Stimulated activated CD4-positive, alpha-beta T cell treated with anti-CD3 and anti-CD28 coated beads, Interleukin-15, amount 100 ng/mL, for 1 hour (primary cell): ENCODE measurements at places on chromosomes 13 and 19.
A peak's percentile ranks its signal among the peaks of the same experiment; 100 is the strongest.

- DNase-seq: no peak
Observed at GRCh38 chr19:16180611-16181010, 4.6 kb upstream of the FAM32A start.

- DNase-seq: no peak
Observed at GRCh38 chr19:16359074-16359473, 34.4 kb downstream of the KLF2 start.

- DNase-seq: no peak
Observed at GRCh38 chr19:2423071-2423914, 4.1 kb downstream of the TIMM13 start.

- no peak for DNase-seq
Observed at GRCh38 chr19:16003391-16003790, 54.6 kb downstream of the OR10H4 start.

GRCh38 chr19:3575260-3575741 is 2.6 kb downstream of the HMG20B start:
- DNase-seq: no peak

- no peak for DNase-seq
Observed at GRCh38 chr13:31749929-31750328, 10.6 kb downstream of the RXFP2 start.

- no peak for DNase-seq
Observed at GRCh38 chr13:42373048-42373812, 101.3 kb downstream of the AKAP11 start.

- no peak for DNase-seq
Observed at GRCh38 chr19:49217382-49217781, 59.8 kb downstream of the TRPM4 start.

DNA sequence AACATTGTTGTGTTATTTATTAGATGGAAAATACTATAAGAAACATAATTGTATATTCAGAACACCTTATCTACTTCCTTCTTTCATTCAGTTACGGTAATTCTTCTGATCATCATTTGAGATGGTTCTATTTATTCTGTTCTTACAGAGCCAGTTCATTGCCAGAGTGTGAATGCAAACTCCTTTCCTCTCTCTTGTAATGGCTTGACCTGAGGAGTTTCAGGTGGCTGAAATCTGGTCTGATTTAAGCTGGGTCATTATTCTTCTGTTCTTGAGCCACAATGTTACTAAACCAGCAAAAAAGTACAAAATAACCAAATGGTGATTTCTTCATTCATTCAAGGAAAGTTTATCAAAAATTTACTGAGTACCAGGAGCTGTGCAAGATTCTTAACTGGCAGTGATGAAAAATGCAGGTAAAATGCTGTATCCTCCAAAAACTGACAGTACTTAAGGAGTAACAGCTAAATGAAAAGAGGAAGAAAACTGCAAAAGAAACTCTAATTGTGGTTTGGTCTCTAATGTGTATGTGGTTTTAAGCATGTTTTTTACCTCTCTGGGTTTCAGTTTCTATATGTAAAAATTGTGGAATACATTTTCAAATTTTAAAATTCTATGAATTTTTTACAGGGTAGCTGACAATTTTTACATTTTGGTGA is 182.4 kb upstream of the UFM1 start:
- no peak for DNase-seq

DNA sequence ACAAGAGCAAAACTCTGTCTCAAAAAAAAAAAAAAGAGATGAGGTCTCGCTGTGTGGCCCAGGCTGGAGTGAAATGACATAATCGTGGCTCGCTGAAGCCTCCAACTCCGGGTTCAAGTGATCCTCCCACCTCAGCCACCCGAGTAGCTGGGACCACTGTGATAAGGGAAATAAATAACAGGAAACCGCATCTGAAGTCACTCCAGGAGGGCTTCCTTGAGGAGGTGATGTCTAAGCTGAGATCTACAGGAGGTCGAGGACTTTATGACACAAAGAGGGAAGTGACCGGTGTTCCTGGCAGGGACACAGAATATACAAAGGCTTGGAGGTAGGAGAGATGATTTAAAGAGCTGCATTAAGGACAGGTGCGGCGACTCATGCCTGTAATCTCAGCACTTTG is 8.9 kb upstream of the NR2F6 start:
- DNase-seq: no peak

DNA sequence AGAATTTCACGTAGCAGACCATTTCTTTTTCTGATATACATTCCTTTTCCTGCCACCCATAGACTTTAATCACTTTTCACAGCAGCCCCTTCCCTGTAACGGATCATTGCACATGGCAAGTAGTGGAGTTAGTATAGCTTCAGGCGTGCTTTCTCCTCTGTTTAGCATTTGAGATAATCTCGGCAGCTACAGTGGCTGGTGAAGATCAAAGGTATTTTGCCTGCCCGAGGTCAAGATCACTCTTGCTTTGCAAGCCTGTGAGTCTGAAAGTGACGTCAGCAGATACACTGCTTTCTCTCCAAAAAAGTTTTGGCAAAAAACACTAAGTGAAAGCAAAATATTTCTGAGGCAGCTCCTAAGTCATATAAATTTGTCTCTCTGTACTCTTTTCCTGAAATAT is 260.0 kb downstream of the NDFIP2 start:
- no peak for DNase-seq

- no peak for DNase-seq
Observed at GRCh38 chr19:35522745-35523327, 5.3 kb downstream of the SBSN start.

GRCh38 chr19:8208922-8209461 is at the start of gene CERS4:
Gene CERS4, plus strand, starts transcription at chr19:8209370. Its CDS starts 41,707 bp downstream, at chr19:8251077.
- peak; percentile 78 for DNase-seq

- no peak for DNase-seq
Observed at GRCh38 chr19:38649305-38650171, 2.1 kb downstream of the ACTN4 start.

GRCh38 chr19:42151782-42152684 is 19.8 kb upstream of the POU2F2 start:
- no peak for DNase-seq

DNA sequence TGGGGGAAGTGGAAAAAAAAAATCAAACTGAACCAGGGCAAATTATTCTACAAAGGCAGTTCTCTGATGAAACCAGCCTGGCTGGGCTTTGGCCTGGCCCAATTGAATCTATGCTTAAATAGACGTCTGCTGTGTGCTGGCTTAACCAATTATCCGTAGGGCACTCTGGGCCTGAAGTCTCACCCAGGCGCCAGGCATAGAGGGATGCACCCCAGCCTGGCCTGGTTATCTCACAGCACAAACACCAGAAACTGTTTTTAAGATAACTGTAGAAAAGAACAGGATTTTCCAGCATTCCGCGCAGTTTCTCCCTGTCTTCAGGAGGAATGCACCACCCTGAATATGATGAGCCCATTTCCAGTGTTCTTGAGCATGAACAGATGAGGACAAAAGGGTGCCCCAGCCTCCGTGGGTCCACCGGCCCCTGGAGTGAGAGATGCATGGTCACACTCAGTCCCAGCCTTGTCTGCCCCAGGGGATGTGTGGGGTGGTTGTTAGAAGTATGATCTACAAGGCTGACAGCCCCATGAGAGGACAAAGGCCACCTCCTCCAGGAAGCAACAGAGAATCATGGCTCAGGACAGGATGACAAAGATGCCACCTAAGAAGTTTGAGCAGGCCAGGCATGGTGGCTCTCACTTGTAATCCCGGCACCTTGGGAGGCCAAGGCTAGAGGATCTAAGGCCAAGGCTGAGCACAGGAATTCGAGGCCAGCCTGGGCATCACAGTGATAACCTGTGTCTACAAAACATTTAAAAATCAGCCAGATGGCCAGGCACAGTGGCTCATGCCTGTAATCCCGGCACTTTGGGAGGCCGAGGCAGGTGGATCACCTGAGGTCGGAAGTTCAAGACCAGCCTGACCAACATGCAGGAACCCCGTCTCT is 50.2 kb downstream of the PEPD start:
- no peak for DNase-seq

- no peak for DNase-seq
Observed at GRCh38 chr13:110359840-110360301, 52.8 kb downstream of the COL4A2 start.

- DNase-seq: no peak
Observed at GRCh38 chr19:51698296-51698695, 5.2 kb downstream of the SPACA6 start.

GRCh38 chr13:31722673-31723072 is 16.7 kb upstream of the RXFP2 start:
- DNase-seq: no peak

DNA sequence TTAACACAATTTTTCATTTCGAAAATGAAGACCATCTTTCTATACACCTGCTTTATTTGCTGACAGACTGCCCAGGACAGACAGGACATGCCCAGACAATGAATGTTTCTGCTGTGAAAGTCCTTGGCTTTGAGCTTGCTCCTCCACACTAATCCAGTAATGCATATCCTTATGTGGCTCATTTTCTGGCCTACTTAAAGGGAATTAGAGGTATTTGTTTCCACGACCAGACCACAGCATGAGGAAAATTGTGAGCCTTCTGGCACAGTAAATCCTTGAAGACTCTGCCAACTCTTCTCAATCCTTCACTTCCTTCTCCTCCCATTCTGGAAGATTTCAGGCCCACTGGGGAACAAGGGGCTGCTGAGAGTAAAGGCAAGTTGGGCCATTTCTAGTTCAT is 25.7 kb downstream of the CCDC70 start:
- no peak for DNase-seq

DNA sequence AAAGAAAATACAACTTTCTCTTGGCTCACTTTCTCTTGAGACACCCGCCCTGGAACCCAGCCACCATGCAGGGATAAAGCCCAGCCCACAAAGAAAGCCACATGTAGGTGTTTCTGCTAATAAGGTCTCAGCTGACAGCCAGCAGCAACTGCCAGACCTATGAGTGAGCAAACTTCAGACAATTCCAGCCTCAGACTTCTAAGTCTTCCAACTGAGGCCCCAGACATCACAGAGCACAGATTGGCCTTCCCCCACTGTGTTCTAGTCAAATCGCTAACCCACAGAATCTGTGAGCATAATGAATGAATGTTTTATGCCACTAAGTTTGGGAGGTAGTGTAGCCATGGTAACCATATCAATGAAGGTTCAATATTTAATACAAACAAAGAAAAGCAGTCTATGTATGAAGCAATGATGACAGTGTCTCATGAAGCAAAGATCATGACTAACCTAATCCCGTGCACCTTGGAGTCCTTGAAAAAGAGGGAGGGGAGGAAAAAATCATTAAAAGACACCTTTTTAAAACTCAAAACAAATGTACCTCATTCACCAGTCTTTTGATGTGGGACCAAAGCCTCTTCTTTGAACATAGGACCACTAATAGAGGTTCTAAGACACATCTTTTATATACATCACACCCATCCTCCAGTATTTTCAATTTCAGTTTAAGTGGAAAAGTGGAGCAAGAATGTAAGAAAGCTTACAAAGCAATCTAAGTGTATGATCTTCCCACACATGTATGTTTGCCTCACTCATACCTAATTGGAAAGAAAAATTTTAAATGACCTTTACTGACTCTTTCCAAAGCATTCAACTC is 6.2 kb downstream of the MRPS31 start:
- DNase-seq: no peak

- DNase-seq: no peak
Observed at GRCh38 chr13:52804202-52804641, 44.2 kb downstream of the PCDH8 start.

DNA sequence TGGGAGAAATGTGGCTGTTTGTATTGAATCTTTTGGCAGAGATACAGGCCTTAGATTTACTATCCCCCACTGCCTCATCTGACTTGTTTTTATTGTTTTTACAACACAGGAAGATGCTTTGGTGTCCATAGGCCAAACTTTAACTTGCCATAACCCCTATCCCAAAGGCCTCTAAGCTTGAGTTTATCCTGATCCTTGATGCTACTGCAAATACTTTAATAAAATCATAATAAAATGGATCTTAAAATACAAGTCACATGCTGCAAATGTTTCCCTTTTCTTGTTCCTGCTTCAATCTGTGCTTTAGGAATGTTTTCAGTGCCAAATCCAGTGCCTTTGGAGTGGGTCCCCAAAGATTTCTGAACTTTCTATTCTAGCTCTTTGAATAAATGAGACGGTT is 770.6 kb downstream of the DACH1 start:
- no peak for DNase-seq

DNA sequence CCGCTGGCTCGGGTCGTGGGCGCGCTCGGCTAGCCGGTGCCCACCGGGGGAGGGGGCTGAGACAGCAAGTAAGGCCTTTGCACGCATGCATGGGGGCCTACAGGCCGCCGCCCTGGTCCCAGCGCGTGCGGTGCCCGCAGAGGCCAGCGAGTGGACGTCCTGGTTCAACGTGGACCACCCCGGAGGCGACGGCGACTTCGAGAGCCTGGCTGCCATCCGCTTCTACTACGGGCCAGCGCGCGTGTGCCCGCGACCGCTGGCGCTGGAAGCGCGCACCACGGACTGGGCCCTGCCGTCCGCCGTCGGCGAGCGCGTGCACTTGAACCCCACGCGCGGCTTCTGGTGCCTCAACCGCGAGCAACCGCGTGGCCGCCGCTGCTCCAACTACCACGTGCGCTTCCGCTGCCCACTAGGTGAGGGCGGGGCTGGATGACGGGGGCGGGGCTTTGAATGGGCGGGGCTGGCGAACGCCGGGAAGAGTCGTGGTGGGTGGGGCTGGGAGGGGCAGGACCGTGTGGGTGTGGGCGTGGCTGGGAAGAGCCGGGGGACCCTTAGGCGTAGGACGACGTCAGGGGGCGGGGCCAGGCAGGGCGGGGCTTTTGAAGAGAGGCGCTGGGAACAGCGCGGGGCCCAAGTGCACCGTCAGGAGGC is 2.1 kb downstream of the CILP2 start:
- DNase-seq: no peak

DNA sequence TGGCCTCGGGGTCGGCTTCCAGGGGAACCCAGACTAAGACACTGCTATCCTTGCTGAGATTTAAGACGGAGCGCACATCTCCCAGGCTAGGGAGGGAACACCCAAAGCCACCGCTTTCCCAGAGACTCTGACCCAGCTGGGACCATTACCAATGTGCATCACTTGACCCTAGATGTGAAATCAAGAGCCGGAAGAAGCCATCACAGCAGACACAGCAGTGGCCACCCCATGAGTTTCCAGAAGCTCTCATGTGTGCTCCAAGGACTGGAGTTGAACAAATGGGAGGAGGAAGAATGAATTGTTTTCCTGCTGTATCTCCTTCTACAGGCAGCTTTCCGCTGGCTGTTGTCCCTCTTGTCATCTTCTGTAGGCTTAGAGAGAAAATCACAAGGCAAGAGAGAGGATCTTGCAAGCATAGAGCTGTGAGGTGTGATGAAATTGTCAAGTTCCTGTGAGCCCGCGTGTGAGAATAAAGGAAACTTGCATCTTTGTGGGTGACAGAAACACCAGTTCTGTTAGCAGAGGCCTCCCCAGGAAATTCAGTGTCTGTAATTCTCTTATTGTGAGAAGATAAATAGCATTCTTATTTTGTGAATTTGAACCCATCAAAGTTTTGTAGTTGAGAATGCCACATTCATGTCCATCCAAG is 711.8 kb downstream of the UQCRFS1 start:
- no peak for DNase-seq

DNA sequence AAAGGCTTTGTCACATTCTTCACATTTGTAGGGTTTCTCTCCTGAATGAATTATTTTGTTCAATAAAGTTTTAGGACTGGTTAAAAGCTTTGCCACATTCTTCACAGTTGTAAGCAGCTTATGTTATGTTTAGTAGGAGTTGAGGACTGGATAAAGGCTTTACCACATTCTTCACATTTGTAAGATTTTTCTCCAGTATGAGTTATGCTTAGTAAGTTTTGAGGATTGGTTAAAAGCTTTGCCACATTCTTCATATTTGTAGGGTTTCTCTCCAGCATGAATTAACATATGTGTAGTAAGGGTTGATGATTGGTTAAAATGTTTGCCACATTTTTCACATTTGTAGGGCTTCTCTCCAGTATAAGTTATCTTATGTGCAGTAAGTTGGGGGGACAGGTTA is 79.9 kb downstream of the ZNF431 start:
- DNase-seq: no peak

- DNase-seq: no peak
Observed at GRCh38 chr19:48348045-48348444, 15.7 kb downstream of the TMEM143 start.
